ENCODE measurements at places on chromosomes 4 and X.

- DNase-seq, result no peak
Observed at GRCh38 chr4:604131-604530, 21.2 kb upstream of the PDE6B start.

GRCh38 chr4:176270669-176271068 lies 1.6 kb upstream of the ASB5 start:
- no peak for DNase-seq

DNA sequence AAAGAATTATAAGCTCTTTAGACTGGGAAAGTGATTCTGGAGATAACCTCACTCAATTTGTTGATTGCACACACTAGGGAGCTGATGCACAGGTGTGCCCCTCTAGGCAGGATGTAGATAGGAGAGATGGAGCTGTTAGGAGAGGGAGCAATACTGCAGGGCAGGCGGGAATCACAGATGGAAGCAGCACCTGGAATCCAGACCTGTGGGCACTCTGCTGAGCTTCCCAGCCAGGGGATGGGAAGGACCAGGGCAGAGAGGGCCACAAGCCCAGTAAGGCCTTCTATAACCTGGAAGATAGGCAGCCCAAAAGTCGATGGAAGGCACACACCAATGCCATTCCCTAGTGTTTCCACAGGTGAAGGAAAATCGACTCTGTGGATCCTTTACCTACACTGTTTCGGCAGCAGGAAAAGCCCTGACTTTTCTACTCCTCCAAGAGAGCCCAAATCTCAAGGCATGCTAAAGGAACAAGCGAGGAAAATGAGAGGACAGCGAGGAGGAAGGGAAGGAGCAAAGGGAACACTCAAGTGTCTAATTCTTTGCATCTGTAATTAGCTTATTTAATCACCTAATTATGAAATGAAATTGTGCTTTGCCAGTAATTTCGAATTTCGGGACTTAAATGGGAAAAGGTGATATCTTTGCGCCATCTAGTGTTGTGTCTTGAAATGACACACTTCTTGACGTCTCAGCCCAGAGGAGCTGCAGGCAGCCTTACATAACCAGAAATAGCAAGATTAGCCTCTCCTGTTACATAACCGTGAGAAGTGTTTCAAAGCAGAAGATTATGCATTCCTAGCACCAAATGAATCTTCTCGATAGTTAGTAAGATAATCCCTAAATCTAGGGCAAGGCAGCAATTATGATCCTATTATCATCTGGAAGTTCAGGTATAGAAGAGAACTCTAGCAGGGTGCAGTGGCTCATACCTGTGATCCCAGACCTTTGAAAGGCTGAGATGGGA lies 31.0 kb upstream of the TLR3 start:
- peak; percentile 43 for DNase-seq

DNA sequence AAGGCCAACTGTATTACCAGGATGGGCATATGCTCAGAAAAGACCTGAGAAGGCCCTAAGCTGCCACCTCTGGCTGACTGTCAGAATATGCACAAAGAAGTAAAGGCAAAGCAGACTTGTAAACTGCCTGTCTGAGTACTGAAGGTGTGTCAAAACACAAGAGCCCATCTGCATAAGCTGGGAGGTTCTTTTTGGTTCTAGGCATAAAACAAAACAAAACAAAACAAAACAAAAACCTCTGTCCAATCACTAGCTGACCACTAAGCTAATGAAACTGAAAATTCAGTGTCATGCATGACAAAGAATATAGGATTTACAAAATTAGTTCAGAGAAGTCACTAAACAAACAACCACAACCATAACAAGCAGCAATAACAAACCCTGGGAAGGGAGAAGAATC lies 20.6 kb downstream of the SH3D19 start:
- no peak for DNase-seq

GRCh38 chr4:184664445-184665210 lies 15.1 kb downstream of the PRIMPOL start:
- DNase-seq, result peak; percentile 39

GRCh38 chrX:45766981-45767501 lies 566.4 kb upstream of the DIPK2B start:
- DNase-seq, result peak; percentile 84

DNA sequence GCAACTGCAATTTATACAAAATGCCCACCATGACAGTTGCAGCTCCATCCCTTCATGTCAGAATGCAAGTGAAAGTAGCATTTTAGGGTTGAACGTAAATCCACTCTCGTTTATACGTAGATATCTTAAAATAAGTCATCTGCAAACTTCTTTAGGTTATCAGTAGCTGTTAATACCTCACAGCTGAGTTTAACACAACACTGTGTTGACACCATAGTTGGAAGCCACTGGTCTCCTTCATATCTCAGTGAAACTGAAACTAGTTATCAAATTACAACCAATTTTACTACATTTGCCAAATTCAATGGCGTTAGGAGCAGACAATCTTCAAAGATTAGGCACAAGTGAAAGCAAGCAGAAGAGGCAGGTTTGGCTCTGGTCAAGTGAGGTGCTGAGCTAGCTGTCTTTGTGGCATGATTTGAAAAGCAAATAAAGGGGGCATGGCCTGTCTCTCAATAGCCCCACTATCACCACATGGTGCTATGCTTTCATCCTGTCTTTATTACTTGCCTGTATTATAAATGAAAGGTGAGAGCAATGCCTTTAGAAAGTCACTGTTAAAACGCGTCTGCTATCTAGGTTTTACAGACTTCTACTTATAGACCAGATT lies 12.3 kb downstream of the PPP3CA start:
- no peak for DNase-seq

GRCh38 chr4:184306949-184307348 lies 89.3 kb upstream of the ENPP6 start:
- no peak for DNase-seq

GRCh38 chr4:93072292-93072691 lies 756.3 kb upstream of the ATOH1 start:
- no peak for DNase-seq

- no peak for DNase-seq
Observed at GRCh38 chrX:33211356-33212260, at the start of gene DMD. Gene DMD, minus strand, starts transcription at chrX:33211549. Its CDS starts 237 bp downstream, at chrX:33211312.

DNA sequence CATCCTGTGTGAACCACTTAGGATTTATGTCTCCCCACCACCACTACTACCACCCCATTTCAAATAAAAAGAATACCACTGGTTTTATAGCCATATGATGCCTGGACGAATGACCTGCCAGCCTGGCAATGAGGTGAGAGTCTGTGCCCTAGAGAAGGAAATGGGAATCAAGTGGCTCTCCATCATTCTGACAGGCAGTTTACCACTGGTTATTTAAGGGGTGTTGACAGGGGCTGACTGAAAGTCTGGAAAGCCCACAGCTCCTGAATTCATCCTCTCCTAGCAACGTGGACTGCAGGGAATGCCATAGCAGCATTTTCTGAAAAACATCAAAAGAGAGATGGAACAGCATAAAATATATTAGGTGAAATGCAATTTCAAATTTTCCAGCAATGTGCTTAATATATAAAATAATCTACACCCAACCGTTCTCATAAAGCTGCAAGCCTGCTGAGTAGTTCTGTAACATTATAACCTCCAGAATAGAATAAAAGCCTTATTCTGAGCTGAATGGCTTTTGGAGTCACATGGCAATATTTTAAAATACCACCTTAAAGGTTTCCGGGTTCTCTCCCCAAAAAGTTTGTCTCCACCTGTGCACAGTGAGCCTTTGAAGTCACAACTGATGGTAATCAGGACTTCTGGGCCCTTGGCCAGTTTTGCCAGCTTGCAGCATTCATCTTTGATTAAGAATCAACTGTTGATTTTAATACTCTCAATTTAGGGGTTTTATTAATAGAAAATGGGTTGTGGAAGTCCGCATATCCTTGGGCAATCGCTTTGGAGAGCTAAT lies 121.5 kb downstream of the DCTD start:
- DNase-seq, result no peak

DNA sequence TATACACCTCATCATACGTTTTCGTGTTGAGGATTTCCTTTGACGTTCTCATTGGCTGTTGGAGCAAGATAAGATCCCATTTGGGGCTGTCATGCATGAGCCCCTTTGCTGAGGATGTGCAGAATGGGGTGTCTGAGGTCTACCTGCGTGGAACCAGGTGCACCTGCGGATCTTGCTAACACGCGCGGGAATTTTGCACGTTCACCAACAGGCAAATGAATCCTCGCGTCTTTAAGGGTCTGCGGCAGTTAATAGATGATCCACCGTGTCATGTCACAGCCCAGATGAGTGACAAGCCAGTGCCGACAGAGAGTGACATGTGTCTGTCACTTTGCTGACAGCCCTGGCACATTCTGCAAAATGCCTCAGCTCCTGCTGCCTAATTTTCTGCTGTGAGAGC lies 56.3 kb upstream of the SHOX start:
- no peak for DNase-seq

Measured in CD14-positive monocyte (primary cell).